ENCODE measurements at places on chromosomes 2 and 18.

- DNase-seq = no peak
Measured at GRCh38 chr2:118718921-118719320, 128.5 kb downstream of the EN1 start.

DNA sequence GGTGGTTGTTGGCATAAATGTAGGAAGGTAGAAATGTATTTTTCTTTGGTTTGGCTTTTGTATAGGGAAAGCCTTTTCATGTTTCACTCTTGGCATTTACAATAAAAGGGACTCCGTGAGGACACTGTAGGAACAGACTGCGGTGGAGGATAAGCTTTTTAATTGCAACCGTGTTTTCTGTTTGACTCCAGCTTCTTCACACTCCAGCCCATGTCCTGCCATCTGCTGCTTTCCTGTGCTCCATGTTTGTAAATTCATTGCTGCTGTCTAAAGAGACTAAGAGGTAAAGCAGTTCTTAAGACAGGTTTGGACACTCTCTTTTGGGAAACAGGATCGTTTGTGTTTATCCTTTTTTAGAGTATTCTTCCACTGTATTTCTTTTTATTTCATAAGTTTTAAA lies 33.3 kb downstream of the WDR75 start:
- DNase-seq = no peak

GRCh38 chr2:16272038-16272788 lies 331.9 kb downstream of the MYCN start:
- DNase-seq = no peak

DNA sequence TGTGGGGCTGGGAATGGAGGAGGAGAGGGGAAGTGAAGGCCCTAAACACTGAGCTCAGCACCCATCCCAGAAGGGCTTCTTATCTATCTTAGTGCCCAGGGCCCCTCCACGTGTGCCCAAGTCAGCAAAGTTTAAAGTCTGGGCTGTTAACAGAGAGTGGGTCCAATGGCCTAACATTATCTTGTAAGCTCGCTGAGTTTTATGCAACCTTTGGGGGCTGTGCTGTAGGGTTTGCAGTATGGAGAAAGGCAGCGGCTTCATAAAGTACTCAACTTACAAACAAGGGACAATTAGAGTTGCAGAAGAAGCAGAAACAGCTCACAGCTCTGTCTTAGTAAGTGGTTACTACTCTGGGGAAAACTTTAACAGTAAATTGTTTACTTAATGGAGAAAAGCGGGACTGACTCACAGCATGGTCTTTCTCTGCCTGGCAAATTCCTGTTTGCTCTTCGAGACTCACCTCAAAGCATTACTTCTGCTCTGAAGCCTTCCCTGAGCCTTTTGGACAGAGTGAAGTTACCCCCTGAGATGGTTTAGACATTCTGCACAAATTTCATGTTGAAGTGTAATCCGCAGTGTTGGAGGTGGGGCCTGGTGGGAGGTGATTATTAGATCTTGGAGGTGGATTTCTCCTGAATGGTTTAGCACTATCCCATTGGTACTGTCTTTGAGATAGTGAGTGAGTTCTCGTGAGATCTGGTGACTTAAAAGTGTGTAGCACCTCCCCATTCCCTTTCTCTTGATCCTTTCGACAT lies 9.0 kb downstream of the ENOSF1 start:
- no peak for DNase-seq

DNA sequence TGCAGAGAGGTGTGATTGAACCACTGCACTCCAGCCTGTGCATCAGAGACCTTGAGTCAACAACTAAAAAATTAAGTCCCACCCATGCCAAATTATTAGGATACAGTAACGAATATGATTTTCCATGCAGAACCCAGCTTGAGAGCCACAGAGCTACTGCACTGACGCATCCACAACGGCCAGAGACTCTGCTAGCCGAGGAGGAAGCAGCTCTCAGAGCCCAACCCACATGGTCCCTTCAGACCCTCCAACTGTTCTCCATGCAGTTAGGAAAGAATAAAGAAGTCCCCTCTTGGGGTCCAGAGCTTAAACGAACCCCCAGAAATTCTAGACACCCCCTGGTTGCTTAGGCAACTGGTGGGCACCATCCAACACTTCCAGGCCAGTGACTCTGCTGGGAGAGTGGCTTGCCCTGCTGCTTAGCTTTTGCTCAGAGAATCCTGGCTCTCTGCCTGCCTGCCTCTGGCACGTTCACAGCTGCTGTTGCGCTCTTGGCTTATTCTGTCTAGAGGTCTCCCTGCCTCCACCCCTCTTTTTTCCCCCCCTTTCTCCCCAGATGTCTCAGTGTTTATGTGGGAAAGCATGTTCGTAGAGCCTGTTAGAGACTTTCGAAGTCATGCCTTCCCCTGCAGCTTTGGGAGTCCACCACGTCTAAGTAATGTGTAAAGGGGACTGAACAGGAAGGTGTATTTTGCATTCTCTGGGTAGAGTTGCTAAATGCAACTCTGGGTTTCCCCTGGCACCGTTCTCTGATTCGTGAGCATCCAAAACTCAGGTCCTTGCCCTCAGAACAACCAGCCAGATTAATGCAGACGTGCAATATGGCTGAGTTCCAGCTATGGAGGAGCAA lies 26.0 kb upstream of the SP3 start:
- no peak for DNase-seq

- DNase-seq = no peak
Measured at GRCh38 chr2:10891390-10891789, 20.3 kb upstream of the KCNF1 start.

GRCh38 chr2:219368690-219369191 lies 19.0 kb downstream of the DNPEP start:
- no peak for DNase-seq

GRCh38 chr2:202542142-202542541 lies 92.6 kb upstream of the FAM117B start:
- no peak for DNase-seq

Measured in stimulated activated CD4-positive, alpha-beta T cell treated with anti-CD3 and anti-CD28 coated beads, Interleukin-1b, Interleukin-23, amount 100 ng/mL, for 24 hours (primary cell).